ENCODE measurements at places on chromosomes 11 and 22. TPM values are rescaled to one million over a fixed set of nuclear protein-coding genes. Genes with fewer than 3 reads are reported as not detected.

SLC35F2 gene
- 3.3 TPM for polyA plus RNA-seq

HEPN1 gene
- polyA plus RNA-seq = not detected

KCNC1 gene
- 201 TPM for polyA plus RNA-seq

IRAG1 gene
- polyA plus RNA-seq = 1.3 TPM

NUP50 gene
- polyA plus RNA-seq = 28.5 TPM

BIK gene
- polyA plus RNA-seq = not detected

MMP13 gene
- polyA plus RNA-seq = not detected

PRR5L gene
- polyA plus RNA-seq = 1.6 TPM

SLC22A8 gene
- not detected for polyA plus RNA-seq

ARAP1 gene
- 1.3 TPM for polyA plus RNA-seq

C11orf52 gene
- polyA plus RNA-seq = 1.7 TPM

CHST1 gene
- 3.8 TPM for polyA plus RNA-seq

PTGDR2 gene
- 0.08 TPM for polyA plus RNA-seq

ARHGEF17 gene
- 6.8 TPM for polyA plus RNA-seq

IGLL5 gene
- polyA plus RNA-seq = not detected

HEPHL1 gene
- not detected for polyA plus RNA-seq

C1QTNF4 gene
- 0.24 TPM for polyA plus RNA-seq

CD3G gene
- not detected for polyA plus RNA-seq

RIMBP3B gene
- 0.15 TPM for polyA plus RNA-seq

PNPLA5 gene
- polyA plus RNA-seq = not detected

WNT11 gene
- 10.8 TPM for polyA plus RNA-seq

USH1C gene
- polyA plus RNA-seq = not detected

PRAME gene
- not detected for polyA plus RNA-seq

HSD17B12 gene
- polyA plus RNA-seq = 57.7 TPM

MMP1 gene
- polyA plus RNA-seq = not detected

RASD2 gene
- polyA plus RNA-seq = not detected

ROBO4 gene
- polyA plus RNA-seq = not detected

KCNQ1OT1 gene
- 1.3 TPM for polyA plus RNA-seq

PRG3 gene
- polyA plus RNA-seq = not detected
